Inflammatory macrophage (primary cell): ENCODE measurements at places on chromosomes 7 and 10.

DNA sequence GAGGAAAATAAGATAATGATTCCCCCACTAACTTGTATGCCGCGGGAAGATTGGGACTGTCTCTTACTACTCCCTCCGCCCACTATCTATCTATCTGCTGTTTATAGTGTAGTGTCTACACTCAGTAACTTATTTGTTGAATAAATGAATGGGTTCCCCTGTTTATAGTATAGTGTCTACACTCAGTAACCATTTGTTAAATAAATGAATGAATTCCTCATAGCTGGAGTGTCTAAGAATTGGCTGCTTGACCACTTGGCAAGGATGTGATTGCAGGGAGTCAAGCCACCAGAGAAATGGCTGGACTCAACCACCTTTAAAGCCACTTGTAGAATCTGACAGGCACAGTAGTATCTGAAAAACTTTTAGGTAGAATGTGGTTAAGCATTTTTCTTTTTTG lies 147.1 kb downstream of the TRIL start:
- no peak for DNase-seq

- no peak for DNase-seq
Observed at GRCh38 chr7:2823130-2823529, 21.0 kb downstream of the GNA12 start.

- DNase-seq, result no peak
Observed at GRCh38 chr7:110502888-110503465, 588.0 kb upstream of the LRRN3 start.

- no peak for DNase-seq
Observed at GRCh38 chr10:93542358-93542791, 24.1 kb upstream of the FFAR4 start.

- no peak for DNase-seq
Observed at GRCh38 chr7:33901847-33902246, 3.5 kb upstream of the BMPER start.

DNA sequence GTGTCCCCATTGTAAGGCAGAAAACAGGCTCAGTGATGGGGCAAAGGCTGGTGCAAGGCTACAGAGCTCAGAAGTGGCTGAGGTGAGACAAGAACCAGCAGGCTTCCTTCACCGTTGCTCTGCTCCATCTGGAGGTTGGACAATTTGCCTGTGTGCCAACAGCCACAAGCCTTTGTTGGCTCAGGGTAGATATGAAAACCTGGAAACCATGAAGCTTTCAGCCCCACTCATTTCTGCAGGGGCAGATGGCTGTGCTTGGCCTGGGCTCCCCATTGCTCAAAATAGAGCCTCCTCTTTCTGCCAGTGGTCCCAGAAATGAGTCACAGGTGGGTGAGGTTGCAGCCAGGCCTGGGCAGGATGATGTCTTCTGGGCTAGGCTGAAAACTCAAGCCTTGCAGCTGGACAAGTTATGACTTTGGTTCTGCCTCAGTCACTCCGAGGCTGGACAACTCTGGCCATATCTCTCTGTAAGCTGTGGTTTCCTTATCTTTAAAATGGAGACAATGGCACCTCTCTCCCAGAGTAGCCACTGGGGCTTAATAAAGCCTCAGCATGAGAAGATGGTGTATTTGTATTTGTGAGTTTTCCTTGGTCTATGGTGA lies 12.2 kb upstream of the ZNF273 start:
- no peak for DNase-seq

DNA sequence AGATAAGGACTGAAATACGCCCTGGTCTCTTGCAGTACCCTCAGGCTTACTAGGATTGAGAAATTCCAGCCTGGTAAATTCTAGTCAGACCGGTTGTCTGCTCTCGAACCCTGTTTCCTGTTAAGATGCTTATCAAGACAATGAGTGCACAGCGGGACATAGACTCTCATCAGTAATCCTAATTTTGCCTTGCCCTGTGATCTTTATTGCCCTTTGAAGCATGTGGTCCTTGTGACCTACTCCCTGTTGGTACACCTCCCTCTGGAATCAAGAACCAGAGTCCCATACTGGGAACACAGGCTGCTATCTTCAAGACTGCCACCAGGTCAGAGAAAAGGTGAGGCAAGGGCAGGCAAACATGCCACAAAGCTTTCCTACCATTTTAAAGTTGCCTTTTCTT lies 7.2 kb downstream of the C10orf53 start:
- DNase-seq, result no peak

GRCh38 chr10:132609211-132609610 lies 71.6 kb downstream of the INPP5A start:
- DNase-seq, result no peak

DNA sequence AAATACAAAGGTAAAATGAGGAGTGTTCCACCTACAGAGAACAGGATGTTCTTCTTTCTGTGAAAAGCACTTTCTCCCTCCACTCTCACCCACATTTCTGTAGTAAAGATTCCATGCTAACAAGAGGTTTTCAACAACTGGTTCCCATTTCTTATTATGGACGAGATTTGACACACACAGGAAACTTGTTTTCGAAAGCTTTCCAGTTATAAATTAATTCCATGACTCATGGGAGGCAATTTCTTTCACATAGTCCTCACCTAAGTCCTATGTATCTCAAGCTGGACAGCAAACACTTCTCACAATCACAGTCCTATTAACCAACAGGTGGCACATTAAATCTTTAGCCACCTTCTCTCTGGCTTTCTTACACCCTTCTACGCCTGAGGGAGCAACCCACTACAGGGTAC lies 24.5 kb downstream of the RAPGEF5 start:
- no peak for DNase-seq

DNA sequence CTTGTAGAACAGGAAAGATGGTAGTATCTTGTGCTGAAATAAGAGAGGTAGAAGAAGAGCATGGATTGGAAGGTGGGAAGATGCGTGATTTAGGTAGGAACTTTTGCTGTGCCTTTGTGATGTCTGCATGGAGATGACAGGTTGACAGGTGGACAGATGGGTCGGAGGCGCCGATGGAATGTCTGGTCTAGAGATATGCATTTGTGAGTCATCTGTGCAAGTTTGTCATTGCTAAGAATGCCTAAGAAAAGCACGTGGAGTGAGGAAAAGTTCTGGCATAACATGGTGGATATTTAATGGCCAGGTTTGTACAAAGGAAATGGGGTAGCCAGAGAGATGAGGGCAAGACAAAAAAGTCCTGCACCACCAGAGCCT lies 76.0 kb upstream of the ARMC3 start:
- no peak for DNase-seq

DNA sequence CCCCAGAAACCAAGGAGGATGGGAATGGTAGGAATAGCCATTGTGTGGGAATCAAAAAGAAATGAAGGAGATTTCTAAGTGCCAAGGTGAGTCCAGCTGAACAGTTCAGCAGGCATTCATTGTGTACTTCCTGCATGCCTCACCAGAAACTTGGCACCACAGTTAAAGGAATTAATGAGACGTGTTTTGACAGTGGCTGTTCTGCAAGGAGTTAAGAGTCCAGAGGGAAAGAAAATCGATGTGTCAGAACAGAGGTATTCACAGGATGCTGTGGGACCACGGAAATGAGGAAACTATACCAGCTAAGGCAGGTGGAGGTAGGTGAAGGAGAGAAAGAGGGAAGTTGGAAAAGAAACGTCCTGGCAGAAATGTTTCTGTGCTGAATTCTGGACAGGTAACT lies 78.1 kb downstream of the PRKCQ start:
- DNase-seq, result no peak

DNA sequence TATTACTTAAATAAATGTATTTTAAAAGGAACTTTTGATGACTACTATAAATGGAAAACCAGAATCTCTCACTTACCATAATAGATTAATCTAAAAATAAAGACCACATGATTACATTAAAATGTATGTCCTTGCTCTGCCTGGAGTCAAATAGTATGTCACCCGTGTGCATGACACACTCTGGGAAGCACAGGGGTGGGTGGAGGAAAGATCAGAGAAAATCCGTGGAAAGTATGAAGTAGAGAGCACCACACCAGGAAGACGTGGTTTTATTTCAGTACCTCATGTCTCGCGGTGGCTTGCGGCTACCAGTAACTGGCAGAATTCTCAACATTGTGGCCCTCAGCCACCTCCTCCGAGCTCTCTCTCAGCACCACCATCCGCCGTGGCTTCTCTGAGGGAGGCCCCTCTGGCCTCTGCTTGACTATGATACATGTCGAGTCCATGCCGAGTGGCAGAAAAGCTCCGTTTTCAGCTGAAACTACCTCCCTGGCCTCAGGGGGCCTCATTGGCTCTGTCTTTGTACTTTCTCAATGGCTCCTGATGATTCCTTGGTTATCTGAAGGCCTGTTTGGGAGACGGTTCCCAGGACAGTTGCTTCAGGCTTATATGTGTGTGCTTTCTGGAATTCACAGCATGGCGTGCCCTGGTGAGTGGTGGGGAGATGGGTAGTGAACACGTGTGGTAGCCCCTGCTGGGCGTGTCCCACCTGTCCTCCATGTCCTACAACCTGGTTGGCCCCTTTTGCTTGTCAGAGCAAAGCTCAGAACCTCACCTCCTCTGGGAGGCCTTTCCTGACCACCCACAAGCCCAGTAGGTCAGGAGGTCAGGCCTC lies 49.8 kb downstream of the LHPP start:
- DNase-seq, result no peak

GRCh38 chr7:74373536-74373935 lies 80.2 kb upstream of the GTF2IRD1 start:
- DNase-seq, result no peak

GRCh38 chr10:71368643-71369042 lies 28.1 kb upstream of the CDH23 start:
- no peak for DNase-seq

DNA sequence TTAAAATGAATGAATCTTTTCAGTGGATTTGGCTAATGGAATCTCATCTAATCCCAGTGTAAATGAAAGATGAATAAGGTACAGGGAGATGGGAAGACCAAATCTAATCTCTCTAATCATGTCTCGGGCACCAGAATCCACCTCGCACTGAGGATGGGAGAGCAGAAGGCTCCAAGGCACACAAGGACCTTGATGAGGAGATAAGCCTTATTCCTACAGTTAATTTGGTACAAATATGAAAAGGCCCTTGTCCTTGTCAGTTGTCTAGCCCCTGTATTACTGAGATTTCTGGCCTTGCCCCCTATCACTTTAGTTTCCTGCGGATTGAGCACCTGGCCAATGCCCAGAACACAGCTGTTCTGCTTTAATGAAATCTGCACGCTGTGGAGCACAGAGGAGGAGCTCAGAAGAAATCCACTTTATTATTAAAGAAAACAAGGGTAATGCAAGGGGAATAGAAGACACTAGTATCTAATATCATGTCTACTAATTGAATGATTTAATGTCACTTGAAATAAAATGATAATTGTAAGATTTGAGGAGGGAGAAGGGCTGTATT lies 321.4 kb upstream of the HGF start:
- DNase-seq, result no peak

- DNase-seq, result no peak
Observed at GRCh38 chr10:125006921-125007426, 65.1 kb downstream of the ZRANB1 start.

DNA sequence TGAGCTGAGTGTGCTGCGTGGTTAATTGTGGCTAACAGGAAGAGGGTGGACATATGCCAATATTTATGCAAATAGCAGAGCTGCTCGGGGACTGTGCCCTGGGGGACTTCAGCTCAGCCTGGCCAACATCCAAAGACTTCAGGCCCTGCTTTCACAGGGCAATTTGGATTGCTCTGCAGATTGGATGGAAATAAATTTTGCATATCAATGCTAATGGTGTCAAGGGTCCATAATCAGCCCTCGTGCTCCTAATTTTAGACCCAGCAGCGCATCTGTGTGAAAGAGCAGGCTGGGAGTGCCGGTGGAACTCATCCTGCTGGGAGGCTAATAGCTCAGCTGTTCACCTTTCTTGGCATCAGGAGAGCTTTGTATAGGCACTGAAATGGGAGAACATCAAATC lies 270.1 kb downstream of the TCERG1L start:
- DNase-seq, result no peak

DNA sequence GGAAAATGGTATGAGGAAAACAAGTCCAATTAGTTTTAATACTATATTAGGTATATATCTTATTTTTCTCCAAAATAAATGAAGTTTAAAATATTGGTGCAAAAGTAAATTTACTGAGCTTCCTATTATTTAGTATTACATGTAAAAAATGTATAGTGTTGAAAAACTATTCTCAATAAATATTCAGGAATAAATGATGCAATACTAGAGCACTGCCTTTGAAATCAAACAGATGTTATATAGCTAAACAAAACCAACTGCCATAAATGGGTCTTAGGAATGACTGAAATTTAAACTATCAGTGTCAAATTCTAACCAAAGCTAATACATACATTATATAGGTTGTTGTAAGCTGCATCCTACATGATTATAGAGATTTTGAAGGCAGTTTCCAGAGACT lies 1434.0 kb upstream of the LRRTM3 start:
- no peak for DNase-seq

GRCh38 chr10:60384708-60385398 lies 4.8 kb downstream of the ANK3 start:
- DNase-seq, result no peak

- DNase-seq, result no peak
Observed at GRCh38 chr7:83155407-83155806, 7.3 kb downstream of the PCLO start.

DNA sequence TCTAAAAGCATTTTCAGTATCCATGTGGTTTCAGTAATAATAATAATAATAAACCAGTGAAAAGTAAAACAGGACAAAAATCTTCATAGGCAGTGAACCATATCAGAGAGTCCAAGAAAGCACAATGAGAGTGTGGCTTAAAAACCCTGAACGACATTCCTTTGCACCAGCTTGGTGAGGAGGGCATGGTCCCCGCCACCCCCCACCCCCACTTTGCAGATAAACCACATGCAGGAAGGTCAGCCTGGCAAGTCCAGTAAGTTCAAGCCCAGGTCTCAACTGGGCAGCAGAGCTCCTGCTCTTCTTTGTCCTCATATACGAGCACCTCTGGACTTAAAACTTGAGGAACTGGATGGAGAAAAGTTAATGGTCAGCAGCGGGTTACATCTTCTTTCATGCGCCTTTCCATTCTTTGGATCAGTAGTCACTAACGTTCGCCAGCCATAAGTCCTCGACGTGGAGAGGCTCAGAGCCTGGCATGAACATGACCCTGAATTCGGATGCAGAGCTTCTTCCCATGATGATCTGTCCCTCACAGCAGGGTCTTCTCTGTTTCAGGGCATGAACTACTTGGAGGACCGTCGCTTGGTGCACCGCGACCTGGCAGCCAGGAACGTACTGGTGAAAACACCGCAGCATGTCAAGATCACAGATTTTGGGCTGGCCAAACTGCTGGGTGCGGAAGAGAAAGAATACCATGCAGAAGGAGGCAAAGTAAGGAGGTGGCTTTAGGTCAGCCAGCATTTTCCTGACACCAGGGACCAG lies 172.5 kb downstream of the EGFR start:
- no peak for DNase-seq

GRCh38 chr10:122703483-122704448 lies 4.1 kb upstream of the C10orf120 start:
- peak; percentile 10 for DNase-seq

DNA sequence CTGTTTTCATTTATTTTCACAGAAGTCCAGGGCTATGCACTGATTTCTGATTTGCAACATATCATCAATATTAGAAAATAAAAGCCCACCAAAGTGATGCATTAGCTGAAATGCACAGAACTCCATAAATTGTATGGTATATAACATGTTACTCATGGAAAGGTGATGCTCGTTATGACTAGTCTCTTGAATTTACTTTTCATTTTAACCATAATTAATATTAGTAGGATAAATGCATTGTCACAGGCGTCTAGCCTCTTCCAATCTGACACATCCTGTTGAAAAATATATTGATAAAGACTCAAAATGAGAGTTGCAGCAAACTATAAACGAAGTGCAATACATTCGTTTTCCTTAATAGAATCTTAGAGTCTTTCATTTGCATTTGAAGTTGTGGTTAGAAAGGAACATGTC lies 92.4 kb downstream of the CPED1 start:
- DNase-seq, result no peak
